Right cardiac atrium (tissue), 5 donors: ENCODE measurements at places on chromosomes 5 and 9. TPM values are rescaled to one million over a fixed set of nuclear protein-coding genes. Genes with fewer than 3 reads are reported as not detected.

The RASGRF2 gene
- total RNA-seq, result 5.0 TPM

DNA sequence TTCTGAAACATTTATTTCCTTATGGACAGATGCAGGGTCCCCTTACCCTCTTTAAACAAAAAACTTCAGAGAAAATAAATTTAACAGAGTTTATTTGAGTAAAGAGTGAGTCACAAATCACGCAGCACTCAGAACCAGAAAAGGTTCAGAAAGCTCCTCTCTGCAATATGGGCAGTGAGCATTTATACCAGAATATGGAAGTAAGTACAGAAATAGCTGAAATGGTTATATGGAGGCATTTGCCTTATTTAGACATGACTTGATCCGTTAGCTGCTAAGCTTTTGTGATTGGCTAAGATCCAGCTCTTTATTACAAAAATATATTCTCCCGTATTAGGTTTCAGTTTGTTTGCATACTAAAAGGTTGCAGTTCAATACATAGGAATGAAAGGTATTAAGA is 1554.1 kb downstream of the EFNA5 start:
- no peak for DNase-seq

DNA sequence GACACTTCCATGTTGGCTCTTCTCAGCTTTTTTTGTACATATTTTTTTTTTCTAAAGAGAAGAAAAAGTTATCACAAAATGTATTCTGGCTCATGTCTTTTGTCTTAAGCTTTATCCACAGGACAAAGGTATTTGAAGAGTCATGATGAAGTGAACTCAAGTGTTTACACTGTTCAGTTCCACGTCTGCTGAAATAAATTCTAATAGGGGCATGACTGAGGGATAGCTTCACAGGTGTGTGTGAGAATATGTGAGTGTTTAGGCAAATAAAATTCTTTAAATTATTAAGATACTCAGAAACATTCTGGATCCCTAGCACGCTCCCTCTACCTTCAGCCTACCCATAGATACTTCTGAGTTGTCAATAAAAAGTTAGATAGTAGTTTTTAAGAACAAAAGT is 59.8 kb downstream of the BAAT start:
- DNase-seq, result no peak

- DNase-seq, result no peak
These were observed 125.8 kb upstream of the SLC44A1 start for GRCh38 chr9:105118636-105119035.

GRCh38 chr9:94222870-94223269 is 36.2 kb upstream of the ZNF169 start:
- DNase-seq, result no peak

The GABRA6 gene
- not detected for total RNA-seq

The TAF11L13 gene
- total RNA-seq, result not detected

DNA sequence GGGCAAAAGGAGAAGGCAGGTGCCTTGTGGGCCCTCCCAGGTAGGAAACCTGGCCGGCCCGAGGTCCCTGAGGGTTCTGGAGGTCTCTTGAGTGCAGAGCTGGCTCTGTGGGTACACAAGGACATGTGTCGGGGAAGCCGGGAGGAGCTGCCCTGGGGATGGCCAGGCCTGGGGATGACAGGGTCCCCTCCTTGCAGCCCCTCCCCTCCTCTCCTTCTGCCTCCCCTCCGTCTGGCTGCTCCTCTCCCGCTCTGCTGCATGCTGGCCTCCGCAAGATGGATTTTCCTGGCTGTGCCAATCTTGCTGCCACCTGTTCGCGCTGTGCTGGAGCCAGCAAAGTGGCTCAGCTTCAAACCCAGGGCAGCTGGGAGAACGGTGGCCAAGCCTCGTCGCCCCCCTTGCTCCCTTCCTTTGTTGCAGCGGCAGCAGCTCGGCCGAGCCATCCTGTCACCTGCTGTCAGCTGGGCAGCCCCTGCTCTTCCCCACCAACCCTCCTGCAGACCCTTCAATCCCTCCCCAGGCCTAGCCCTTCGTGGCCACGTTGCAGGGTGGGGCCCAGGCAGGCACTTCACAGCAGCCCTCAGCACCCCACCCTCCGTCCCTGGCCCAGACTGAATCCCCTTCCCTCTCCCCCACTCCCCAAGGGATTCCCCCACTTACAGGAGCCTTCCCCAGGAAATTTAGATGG is 17.6 kb upstream of the UNC5A start:
- DNase-seq, result no peak

- DNase-seq, result no peak
These were observed 36.0 kb upstream of the GOLM1 start for GRCh38 chr9:86135371-86135770.

The FAM81B gene
- 19.7 TPM for total RNA-seq

DNA sequence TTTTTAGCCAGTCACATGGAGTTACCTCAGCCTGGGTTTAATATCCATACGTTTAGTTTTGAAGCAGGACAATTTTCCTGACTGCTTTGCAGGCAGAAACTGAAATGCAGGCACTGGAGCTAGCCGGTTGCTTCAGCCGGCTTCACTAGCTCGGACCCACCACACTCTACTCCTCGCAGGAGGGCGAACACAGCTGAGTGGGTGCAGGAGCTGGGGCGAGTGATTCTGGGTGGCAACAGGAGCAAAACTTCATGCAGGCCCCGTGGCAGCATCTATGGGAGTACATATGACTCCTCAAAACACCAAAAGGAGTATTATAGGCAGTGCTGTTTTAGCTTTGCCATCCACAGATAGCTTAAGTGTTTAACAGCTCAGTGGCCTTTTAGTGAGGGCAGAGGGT is 1211.8 kb upstream of the NUDT12 start:
- no peak for DNase-seq

DNA sequence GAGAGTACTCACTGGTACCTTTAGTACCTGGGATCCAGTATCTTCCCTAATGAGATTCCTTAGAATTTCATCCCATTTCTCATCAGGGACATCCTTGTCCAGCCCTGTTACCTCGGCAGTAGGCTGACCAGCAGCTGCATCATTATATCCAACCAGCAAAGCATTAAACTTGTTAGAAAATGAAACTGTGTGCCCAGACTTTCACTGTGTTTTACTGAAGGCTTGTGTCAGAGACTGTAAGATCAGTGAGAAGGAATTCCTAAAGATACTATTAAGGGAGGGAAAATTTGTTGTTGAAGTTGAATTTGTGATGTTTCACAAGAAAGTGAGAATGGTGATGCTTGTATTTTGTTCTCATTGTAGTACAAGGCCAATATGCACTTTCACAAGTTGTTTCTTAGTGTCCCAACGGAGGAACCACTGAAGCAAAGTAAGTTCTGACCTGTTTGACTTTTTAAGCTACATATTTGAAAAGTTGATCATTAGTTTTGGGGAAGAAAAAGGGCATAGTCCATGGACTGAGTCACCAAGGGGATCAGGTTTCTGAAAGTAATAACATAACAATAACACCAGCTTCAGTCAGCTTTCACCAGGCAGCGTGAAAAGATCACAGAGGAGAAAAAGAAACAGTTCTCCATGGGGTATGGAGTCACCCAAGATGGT is 48.8 kb downstream of the GRAMD2B start:
- DNase-seq, result no peak

GRCh38 chr5:63960646-63961045 is 1.6 kb downstream of the HTR1A start:
- no peak for DNase-seq

DNA sequence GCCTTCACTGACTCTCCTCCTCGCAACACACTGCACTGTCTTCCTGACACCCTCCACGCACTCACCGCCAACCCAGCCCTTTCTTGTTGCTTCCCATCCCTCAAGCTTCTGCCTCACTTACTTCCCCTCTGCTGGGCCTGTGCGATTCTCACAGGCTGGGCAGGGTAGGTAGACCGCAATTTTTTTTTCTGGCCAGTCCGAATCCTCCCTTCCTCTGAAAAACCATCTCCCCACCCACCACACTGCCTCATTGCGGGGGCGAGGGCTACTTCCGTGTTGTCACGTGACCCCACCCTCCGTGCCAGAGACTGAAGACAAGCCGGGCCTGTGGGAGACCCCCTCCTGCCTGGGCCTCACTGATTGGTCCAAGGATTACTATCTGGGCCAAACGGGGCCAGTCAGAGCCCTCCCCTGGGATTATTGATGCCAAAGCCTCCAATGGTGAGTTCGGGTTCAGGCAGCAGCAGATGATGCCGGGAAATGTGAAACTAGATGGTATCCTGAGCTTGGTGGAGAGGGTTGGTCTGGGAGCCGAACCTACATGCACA is 73.1 kb downstream of the STK10 start:
- peak; percentile 41 for DNase-seq

- DNase-seq, result peak; percentile 86
These were observed 752 bp downstream of the TSTD2 start for GRCh38 chr9:97632248-97632984.

DNA sequence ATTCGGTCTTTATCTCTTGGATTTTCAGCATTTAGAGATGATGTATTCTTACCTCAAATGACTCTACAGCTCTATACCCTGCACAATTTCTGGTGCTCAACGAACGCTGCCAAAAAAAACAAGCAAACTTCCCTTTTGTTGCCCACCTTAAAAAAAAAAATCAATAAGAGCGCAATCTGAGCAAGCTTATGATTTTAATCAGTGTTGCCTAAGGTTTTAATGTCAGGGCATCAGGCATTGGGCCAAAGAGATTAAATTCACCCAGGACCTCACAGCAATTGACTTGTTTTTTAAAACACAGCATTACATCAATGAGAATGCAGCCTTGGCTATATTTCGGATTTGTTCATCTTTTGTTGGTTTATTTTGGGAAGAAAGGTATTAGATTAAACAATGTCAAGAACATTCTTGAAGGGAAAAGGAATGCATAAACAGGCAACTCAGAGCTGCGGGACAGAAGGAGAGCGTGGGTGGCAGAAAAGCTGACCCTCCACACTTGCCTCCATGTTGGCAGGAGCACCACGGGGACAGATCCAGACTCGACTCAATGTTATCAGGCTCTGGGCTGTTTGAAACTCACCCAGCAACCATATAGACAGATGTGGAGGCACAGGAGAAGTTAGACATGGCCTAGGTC is 127.5 kb upstream of the DAPK1 start:
- DNase-seq, result no peak

DNA sequence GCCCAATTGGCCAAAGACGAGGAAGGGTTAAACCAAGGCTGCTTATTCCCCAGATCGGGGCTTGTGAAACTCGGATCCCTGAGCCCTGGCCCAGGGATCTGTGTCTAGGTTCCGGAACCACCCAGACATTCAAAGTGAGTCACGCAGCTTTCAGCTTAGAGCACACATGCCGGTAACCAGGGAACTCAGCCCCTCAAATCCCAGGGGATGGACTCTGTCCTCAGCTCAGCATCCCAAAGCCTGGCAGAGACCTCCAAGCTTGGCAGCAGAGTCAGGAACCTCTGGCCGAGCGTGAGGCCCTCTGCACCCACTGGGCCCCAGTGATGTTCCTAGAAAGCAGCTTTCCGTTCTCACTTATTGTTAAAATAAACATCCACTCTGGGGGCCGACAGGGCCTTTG is 5.1 kb downstream of the PNPLA7 start:
- peak; percentile 77 for DNase-seq

GRCh38 chr9:16386007-16386826 is 484.3 kb downstream of the BNC2 start:
- no peak for DNase-seq

GRCh38 chr9:4886698-4887097 is 94.0 kb downstream of the RCL1 start:
- DNase-seq, result no peak

The TAF11L5 gene
- total RNA-seq, result not detected

DNA sequence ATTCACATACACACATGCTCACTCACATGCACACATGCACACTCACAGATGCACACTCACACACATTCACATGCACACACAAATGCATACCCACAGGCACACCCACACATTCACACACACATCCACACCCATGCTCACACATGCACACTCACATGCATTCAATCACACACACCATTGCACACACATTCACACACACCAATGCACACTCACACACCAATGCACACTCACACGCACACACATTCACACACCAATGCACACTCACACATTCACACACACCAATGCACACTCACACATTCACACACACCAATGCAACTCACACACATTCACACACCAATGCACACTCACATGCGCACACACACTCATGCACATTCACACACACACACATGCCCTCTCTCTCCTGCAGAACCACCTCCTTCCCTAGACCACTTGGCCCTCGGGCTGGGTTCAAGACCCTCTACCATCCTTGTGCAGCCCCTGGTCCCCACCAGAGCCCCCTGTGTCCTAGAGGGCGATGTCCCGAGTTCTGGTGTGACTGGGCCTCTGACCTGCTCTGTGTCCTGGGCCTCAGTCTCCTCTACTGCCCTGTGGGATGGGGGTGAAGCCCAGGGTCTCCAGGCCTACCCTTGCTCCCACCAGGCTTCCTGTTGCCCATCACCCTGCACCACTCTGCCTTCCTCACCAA is 139.0 kb downstream of the OLFM1 start:
- DNase-seq, result no peak

GRCh38 chr5:134948911-134949310 is 18.8 kb upstream of the CATSPER3 start:
- DNase-seq, result no peak

- peak; percentile 94 for DNase-seq
These were observed 60.3 kb downstream of the ADAMTS2 start for GRCh38 chr5:179284751-179285631.

DNA sequence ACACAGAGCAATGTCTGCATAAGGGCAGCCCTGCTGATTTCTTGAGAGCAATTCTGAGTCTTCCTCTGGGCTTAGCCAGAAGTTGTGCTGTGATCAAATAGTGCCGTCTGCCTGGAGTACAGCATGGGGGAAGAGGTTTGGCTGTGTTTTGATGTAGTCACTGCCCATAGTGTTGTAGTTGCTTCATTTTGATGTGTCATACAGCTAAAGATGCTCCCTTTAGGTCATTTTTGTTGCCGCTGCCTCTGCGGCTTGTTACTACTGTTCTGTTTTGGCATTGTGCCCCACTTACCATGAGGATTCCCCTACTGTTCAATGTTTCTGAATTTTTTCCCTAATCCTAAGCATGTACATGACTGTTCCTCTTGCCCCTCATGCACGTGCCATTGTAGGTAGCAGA is 23.0 kb downstream of the SLC36A1 start:
- DNase-seq, result no peak

- DNase-seq, result no peak
These were observed 291.5 kb downstream of the SEC61B start for GRCh38 chr9:99513441-99514112.

DNA sequence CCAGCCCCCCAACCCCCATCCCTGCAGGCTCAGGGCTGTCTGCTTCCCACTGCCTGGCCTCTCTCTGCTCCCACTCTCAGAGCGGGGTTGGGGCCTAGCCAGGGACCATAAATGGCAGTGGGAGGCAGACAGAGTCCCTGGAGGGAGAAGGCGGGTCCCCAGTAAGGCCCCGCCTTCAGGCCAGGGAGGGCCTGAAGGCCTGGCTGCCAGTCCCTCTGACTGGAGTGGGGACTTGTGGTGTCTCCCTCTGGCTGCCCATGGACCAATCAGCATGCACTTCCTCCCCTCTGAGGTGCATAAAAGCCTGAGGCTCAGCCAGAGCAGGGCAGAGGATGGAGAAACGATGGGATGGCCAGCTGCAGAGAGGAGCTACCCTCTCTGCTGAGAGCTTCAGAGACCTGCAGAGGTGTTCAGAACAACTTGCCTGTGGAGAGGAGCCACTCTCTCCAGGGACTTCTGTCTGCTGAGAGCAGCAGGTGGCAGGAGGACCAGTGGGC is 2.7 kb upstream of the BTNL9 start:
- DNase-seq, result no peak

The FBP2 gene
- total RNA-seq, result not detected
